RPMI8226 (cell line): ENCODE measurements at places on chromosomes 16 and 17.

GRCh38 chr17:51805765-51806164 is 352.7 kb downstream of the CA10 start:
- no peak for DNase-seq

- DNase-seq: no peak
Observed at GRCh38 chr17:57938061-57938502, 17.1 kb downstream of the CUEDC1 start.

GRCh38 chr16:9556949-9557665 is 465.7 kb downstream of the HAPSTR1 start:
- no peak for DNase-seq

DNA sequence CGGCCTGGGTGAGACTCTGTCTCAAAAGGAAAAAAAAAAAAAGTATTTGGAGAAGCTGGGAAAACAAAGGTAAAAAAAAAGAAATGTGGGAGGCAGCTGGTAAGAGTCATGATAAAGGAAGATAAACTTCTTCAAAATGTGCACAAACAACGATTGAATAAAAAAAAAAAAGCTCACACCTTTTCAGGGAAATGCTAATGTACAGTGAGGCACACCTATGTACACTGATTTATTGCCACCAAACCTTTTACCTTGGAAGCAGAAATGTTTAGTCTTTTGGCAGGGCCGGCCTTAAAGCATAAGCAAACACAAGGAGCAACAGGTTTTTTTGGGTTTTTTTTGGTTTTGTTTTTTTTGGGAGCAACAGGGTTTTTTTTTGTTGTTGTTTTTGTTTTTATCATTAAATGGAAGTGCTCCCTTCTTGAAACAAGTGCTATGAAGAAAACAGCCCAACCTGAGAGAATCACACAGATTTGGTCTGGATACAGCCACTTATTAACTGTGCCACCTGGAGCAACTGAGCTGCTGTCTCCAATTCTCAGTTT is 29.8 kb upstream of the KCNJ2 start:
- no peak for DNase-seq

GRCh38 chr17:20092973-20093626 is 83.9 kb downstream of the SPECC1 start:
- DNase-seq: no peak

DNA sequence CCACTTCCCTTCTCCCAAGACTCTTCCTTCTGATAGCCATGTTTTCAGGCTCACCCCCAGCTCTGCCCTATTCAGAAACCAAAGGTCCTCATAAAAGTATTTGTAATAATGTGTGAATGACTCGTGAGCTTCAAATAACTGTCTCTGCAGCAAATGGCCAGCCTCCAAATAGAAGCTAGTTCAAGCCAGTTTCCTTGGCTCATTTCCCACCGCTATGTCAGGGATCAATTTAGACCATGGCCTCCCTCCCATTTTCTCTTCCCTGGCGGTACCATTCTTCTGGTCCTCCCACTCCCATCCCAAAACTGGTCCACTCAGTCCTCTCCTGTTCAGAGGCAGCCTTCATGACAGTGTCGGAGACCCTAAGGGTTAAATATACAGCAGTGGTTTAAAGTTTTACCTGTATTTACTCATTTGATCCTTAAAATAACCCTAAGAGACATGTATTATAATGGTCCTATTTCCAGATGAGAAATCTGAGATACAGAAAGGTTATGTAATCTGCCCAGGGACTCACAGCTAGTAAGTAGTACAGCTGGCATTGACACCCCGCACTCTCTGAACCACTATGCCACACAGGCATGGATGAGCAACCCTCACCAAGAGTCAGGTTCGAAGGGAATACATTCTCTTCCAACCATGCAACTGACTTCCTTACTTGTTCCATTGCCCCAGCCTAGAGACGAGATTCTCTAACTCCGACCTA is 42.9 kb downstream of the GAS7 start:
- no peak for DNase-seq

- no peak for DNase-seq
Observed at GRCh38 chr16:65034915-65035314, 86.9 kb downstream of the CDH11 start.

- DNase-seq: peak; percentile 45
Observed at GRCh38 chr16:69328854-69329316, 1.5 kb downstream of the PDF start.

GRCh38 chr17:43360739-43361505 is 37.9 kb upstream of the ARL4D start:
- peak; percentile 98 for DNase-seq

DNA sequence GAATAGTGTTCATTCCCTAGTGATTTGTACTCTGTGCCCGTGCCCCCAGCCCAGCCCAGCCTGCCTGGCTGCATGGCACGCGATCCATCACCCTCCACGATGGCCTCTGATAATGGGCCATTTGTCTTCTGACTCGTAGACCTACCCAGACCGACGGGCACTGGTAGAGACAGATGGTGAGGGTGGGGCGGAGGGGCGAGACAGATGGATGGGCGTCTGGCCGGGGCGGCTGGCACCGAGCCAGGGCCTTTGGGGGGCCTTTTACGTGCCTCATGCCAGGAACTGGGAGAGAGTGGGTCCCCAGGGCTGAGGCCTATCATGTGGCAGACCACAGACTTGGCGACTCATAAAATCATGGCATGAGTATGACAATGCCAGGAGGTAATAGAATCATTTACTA is 25.4 kb downstream of the CRHR1 start:
- DNase-seq: no peak

DNA sequence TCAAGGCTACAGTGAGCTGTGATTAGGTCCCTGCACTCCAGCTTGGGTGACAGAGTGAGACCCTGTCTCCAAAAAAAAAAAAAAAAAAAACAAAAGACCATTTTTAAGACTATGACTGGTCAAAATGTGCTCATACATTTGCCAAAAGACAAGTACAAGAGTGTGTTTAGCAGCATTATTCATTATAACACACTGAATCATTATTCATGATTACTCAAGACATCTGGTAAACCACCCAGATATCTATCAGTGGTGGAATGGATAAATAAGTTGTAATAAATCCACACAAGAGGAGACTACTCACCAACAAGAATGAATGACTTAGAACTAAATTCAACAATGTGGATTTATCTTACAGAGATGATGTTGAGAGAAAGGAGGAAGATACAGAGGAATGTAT is 716.3 kb downstream of the MAF start:
- DNase-seq: no peak

DNA sequence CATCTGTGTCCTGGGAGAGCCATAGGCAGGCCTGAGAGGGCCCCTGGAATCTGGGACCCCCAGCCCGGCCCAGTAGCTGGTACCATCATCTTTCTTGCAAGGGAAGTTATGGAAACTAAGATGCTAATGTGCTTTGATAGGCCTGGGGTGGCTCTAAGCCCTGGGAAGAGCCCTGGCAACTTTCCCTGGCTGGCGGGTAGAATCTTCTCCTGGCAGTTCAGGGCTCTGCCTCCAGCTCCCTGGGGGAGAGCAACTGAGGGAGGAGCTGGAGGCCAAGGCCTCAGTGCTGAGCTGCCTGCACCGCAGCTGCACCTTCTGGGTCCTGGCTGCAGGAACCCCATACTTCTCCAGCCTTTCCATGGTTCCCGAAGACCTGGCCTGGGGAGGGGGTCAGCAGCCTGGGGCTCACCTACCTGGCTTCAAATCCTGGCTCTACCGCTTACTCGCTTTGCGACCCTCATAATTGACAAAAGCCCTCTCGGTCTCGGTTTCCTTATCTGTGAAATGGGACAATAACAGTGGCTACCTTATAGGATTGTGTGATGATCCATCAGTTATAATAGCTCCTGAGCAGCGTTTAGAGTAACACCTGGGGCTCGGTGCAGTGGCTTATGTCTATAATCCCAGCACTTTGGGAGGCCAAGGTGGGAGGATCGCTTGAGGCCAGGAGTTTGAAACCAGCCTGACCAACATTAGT is 333.7 kb downstream of the SEC14L1 start:
- no peak for DNase-seq

GRCh38 chr17:2240541-2240940 is 63.0 kb downstream of the SMG6 start:
- DNase-seq: no peak

GRCh38 chr17:57266902-57267311 is 10.6 kb downstream of the MSI2 start:
- no peak for DNase-seq

DNA sequence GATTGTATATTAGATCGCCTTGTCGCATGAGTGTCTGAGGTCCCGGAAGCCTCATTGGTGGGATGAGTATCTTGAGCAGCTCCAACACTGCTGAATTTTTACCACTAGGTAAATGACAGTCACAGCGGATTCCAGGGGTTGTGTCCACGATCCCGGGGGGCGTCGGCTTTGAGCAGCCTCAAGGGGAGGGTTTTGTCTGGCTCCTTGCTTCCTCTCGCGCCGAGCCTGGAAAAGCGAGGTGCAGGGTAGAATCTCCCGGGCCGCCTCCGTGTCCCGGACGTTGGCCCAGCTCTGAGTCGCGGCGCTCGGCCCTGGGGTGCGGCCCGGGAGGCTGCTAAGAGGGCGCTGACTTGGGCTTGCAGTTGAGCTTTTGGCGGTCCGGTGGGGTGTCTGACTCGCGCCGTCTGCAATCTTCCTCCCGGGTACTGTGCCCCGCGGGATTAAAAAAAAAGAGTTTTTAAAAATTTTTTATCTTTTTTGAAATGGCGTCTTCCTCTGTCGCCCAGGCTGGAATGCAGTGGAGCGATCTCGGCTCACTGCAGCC is 4.5 kb downstream of the OR1F1 start:
- no peak for DNase-seq

GRCh38 chr17:55911186-55911585 is 160.3 kb downstream of the PCTP start:
- DNase-seq: no peak

- no peak for DNase-seq
Observed at GRCh38 chr17:557371-557770, 157.3 kb downstream of the VPS53 start.

GRCh38 chr16:71896764-71897368 is 1.5 kb downstream of the IST1 start:
- no peak for DNase-seq

GRCh38 chr17:57215317-57215716 is 41.0 kb upstream of the MSI2 start:
- DNase-seq: no peak

- no peak for DNase-seq
Observed at GRCh38 chr17:21004016-21004930, 38.5 kb downstream of the USP22 start.

GRCh38 chr17:51857052-51857597 is 301.4 kb downstream of the CA10 start:
- DNase-seq: peak; percentile 19

DNA sequence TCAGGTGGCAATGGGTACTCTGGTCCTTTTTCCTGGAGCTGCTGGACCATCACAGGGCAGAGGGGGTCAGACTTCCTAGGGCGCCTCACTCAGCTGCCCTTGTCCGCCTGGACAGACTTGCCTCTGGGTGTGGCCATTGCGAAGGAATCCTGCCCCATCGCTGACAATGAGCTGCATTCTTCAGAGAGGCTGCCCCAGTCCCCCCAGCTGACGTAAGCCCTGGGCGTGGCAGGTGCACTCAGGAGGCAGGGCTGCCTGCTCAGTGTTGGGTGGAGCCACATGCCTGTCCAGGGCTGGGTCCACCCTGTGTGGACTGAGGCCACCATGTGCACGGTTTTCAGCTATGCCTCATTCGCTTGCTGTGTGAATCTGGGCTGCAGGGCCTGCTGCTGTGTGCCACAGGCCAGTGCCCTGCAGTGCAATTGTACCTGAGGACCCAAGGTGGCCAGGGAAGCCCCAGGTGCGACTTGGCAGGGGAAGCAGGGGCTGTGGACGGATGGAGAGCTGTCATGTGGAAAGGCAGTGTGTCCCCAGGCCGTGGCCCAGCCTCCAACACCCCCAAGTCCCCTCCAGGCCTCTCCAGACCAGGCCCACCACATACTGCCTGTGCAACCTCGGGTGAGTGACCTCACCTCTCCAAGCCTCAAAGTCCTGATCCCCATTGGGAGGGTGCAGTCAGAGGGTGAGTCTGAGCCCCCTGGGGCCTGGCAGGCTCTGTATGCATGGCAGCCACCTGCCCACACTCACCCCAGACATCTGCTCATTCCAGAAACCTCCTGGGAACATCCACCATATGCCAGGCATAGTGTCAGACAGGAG is 14.0 kb upstream of the MPRIP start:
- no peak for DNase-seq

GRCh38 chr17:44778656-44779210 is 19.9 kb downstream of the ADAM11 start:
- no peak for DNase-seq

- DNase-seq: no peak
Observed at GRCh38 chr17:76630151-76630550, 13.4 kb downstream of the ST6GALNAC1 start.

GRCh38 chr16:918068-918467 is 52.7 kb downstream of the LMF1 start:
- DNase-seq: peak; percentile 86

DNA sequence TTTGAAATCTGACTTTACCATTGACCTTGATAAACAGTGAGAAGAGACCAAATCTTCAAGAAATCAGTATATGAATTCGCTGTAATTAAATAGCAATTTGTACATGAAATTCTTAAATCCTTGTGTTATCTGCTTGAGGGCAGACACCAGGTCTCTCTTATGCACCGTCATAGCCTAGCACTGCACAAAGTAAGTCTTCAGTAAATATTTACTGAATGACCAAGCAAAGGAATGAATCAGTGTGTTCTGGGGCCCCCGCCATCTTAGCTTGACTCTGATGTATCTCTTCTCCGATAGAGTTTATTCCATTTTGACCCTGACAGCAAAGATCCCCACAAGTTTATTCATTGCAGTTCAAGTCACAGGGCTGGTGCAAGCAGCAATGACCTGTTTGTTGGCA is 328.0 kb downstream of the TMEM114 start:
- no peak for DNase-seq

DNA sequence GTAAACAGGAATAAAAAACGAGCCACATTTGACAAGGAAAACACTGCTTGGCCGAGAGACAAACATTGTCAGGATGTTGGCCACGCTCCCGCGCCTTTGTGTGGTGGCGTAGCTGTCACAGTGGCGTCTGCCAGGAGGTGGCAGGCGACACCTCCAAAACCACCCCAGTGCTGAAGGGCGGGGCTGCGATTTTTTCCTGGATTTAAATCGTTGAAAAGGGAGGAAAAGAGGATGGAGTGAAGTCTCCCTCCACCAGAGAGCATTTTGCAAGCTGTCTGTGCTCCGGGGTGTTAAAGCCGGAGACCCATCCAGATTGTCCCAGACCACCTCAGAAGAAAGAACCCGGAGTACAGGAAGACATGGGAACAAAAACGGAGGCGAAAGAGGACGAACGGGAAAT is 12.7 kb downstream of the MRM3 start:
- DNase-seq: peak; percentile 64

DNA sequence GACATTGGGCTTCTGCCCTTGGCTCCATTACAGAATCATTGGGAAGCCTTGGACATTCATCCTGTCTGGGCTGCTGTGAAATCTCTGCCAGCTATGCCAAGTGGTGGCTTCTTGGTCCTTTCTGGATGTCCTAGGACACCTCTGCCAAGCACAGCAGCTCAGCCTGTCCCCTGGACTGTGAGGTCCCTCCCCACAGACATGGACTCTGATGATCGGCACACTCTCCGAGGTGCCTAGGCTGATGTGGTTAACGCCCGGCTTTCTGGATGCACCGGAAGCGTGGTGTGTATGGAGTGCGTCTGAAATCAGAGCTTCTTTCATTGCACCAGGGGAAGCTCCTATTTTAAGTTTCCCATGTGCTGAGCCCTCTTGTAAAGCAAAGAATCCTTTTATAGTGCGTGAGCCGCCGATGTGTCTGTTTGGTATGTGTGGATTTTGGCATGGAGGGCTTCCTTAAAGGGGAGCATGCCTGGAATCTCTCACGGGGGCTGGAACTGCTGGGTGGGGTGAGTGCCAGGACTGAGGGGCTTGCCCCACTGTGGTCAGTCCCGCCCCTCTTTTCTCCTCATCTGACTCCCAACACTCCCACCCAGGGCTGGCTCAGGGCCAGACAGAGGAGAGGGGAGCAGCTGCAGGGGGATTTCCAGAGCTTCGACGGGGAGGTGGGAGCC is 7.0 kb upstream of the ARHGAP23 start:
- no peak for DNase-seq
